ENCODE measurements at places on chromosomes 6 and 20.

DNA sequence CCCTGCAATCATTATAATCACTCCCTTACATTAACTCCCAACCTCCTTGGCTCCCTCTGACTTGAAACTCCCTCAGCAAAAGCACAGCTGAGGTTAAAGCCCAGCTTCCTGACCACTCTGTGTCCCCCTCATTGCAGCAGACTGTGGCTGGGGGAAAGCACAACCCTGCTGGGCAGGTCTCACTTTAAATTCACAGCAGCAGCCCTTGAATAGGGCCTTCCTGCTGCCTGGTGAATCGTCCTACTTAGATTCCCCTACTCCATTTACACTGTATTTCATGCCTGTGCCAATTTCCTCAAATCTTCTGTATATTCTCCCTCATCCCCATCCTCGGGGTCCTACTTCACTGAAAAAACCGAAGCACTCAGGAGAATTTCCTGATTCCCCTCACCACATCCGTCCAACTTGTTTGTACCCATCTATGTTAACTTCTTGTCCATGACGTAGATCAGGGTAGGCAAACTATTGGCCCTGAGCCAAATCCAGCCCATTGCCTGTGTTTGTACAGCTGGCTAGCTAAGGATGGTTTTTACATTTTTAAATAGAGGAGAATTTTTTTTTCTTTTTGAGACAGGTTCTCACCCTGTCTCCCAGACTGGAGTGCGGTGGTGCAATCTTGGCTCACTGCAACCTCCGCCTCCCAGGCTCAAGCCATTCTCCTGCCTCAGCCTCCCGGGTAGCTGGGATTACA, 31.5 kb upstream of the GCM1 start:
- no peak for DNase-seq

GRCh38 chr6:159761873-159762680, at the start of gene ACAT2:
TSS of gene ACAT2 (plus strand) at chr6:159762045. CDS start at chr6:159762088, 43 bp downstream.
- peak; percentile 88 for DNase-seq

DNA sequence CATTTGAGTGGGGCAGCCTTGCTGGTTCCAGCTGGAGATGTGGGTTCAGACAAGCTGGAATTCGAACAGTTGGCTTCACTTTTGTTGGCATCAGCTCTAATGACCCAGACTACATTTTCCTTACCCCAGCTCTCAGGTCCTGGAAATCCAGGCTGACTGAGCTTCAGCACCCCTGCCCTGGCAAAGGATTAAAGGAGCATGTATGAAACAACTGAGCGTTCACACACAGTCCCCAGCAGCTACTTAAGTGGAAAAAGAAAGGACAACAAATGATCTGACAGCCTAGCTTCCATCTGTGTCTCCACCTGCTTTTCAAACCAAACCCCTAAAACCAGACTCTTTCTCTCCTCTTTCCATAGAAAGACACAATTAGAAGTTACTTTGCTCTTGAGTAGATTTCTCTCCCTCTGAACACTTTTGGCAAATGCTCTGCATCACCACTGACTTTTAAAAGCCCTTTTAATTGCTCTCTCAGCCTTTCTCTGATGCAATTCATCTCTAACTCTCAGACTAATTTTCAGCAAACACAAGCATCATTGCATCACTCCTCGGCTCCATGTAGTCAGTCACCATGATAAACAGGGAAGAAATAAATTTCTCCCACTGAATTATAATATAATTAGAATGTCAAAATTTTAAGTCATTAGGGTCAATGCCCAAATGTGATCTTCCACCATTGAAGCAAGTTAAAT, 28.1 kb downstream of the ROS1 start:
- no peak for DNase-seq

DNA sequence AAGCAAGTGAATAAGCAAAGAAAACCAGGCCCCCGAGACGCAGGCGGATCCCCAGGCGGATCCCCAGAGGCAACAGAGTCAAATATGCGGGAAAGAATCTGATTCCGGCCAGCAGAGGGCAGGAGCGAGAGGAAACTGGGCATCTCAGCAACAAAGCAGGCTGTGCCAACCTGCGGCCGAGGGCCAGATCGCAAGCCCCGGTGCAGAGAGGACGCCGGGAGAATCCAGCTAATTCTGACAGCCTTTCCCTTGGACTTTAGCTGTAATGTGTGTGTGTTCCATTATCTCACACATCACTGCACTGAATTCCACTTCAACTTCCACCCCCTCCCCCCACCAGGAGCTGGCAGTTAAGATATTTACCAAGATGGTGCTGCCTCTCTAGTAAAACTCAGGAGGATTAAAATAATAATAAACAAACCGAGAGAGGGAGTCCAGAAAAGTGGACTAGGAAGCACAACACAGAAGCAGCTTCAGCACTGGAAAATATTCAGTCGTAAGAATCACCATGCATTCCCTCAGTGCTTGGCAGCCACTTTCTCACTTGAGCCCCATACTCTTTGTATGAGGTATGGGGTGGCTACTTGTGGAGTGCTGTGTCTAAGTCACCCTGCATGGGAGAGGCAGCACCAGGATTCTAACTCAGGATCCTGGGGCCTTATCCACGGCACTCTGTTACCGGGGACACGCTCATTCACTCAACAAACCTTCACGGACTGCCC, 66.2 kb upstream of the SNX9 start:
- peak; percentile 68 for DNase-seq

- DNase-seq: no peak
Observed at GRCh38 chr20:24863356-24863755, 85.7 kb upstream of the CST7 start.

DNA sequence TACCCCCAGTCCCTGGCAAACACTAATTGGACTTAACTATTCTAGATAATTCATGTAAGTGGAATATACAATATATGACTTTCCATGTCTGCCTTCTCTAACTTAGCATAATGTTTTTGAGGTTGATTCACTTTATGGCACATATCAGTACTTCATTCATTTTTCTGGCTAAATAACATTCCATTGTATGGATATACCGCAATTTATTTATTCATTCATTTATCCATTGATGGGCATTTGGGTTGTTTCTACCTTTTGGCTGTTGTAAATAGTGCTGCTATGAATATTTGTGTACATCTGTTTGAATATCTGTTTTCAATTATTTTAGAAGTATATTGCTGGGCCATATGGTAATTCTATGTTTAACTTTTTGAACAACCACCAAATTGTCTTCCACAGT, 616.3 kb downstream of the UTRN start:
- no peak for DNase-seq

DNA sequence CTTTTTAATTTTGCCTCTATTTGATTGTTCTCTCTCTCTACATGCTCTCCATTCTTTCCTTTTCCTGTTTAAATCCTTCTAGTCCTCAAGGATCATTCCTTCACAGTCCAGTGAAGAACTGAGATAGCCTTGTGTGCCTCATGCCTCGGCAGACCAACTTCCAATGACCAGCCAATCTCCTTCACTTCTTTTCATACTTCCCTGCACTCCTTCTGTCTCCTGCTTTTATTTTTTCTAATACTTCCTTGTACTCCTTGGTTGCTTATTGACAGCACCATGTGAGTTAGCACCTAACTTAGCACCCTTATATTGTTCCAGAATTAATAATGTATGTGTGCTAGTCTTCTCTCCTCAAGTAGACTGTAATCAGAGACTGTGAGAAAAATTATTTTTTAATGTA, 246.8 kb downstream of the ADGRG6 start:
- DNase-seq: no peak

DNA sequence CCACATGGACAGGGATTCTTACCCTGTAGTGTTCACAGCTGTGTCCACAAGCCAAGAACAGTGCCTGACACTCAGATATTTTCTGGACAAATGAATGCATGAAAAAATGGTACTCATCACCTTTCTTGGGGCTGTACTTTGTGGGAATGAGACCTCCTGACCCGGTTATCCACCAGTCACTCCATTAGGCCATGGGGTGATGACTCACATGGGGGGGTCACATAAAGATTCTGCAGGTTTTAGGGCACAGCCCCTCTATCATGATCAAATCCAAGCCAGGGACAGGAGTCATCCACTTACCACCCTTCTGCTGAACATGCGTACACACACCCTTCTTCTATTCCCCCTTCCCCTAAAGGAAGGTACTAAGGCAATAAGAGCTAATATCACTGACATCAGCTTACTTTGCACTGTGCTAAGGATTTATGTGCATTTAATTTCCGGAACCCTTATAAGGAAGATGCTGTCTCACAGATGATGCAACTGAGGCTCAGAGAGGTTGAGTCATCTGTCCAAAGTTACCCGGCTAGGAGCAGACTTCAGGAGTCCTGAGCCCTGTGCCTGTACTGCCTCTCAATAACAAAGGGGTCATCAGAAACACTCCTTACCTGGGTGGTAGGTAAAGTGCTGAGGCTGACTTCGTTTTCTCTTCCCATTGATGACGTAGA, 107.8 kb downstream of the NFATC2 start:
- no peak for DNase-seq

DNA sequence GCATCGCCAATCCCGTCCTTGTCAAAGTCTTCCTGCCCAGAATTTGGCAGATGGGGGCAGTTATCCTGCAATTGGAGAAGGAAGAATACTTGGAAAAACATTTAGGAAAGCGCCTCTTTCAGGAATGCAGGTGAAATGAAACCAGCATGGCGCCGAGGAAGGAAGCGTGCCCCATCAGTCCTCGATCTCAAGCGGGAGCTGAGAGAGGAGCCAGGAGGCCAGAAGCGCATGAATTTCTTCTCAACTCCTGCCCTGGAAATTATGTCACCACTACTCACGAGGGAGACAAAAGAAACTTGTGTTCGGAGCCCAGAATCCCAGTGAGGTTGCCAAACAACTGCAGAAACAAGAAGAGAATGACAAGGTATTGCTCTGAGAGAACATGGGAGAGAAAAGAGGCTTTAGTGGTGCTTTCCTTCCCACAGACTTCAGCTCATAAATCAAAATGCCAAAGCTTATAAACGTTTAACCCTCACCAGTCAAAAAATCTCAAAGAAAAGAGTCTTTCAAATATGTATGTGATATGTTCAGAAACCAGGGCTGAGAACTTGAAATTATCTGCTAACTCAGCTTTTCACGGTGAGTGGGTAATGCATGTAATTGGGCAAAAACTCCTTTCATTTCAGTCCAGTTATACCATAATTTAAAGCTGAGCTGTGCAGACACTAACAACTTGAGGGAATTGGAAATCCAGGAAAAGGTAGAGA, 23.9 kb downstream of the THBS2 start:
- DNase-seq: no peak

- no peak for DNase-seq
Observed at GRCh38 chr20:55417836-55418235, 587.5 kb downstream of the CBLN4 start.

- DNase-seq: no peak
Observed at GRCh38 chr6:10597499-10598001, 76.4 kb downstream of the GCNT2 start.

- no peak for DNase-seq
Observed at GRCh38 chr6:75802366-75802765, 53.3 kb downstream of the MYO6 start.

DNA sequence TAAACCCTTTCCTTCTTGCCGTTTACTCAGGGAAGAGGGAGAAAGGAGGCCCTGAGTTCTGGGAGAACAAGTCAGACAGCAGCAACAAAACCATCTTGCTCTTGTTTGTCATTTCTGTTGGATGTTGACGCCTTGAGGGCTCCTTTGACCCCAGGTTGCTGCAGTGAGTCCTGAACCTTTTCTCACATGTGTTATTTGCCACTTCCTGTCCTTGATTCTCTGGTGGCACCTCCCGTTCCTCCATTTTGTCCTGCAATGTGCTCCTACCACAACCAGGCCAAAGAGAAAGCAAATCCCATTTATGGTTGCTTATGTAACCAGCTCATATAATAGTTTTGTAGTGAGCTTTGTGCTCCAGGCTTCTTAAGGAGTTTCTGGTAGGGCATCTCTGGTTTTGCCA, 66.6 kb upstream of the ADGRF4 start:
- DNase-seq: no peak

GRCh38 chr6:54377776-54378175, 69.5 kb downstream of the TINAG start:
- DNase-seq: no peak

DNA sequence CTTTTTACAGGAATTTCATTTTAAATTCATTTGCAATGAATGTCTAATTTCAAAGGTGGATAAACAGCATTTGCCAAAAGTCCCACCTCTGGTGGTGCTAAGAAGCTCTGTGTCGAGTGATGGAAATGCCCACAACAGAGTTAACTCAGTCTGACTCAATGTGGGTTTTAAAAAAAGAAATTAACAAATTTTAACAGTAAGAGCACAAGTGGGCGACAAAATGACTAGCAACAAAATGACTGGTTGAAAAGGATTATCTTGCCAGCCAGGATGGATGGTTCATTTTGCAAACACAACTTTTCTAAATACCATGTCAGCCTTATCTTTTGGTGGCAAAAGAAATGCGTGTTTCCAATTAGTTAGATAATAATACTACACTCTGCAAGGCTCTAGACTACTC, 14.3 kb upstream of the TAGAP start:
- no peak for DNase-seq

DNA sequence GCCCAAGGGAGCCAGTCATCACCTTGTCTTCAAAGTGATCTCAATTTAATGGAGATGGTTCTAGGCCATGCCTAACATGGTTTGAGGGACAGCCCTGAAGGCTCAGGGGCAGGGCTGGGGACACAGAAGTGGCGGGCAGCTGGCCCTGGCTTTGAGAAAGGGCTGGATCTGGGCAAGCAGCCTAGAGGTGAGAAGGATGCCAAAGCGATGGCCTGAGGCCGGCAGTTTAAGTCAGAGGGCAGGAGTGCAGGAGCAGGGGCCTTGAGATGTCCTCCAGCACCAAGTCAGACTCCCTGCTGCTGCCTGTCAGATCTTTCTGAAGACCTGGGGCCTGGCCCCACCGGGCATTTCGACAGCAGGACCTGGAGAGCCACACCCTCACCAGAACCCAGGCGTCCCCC, 28.4 kb upstream of the APMAP start:
- DNase-seq: no peak

GRCh38 chr6:53399027-53399344, 50.2 kb upstream of the ELOVL5 start:
- no peak for DNase-seq

DNA sequence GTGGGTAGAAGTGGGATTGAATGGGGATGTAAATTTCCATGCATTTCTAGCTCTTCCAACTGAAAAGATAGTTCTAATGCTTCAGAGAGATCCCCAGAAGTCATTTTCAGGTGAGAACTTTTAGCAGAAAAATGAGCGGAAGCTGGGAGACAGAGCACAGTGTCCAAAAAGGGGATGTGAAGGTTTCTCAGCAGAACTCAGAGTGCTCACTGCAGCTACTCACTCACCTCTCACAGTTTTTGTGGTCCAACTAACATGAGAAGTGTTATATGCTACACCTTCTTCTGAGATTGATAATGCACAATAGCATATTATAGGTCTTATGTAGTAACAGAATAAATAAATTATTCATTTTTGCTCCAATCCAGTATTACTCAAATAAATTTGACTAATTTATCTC, 519.2 kb upstream of the HS3ST5 start:
- no peak for DNase-seq

- DNase-seq: no peak
Observed at GRCh38 chr6:38018755-38019165, 199.2 kb downstream of the ZFAND3 start.
